ENCODE measurements at places on chromosomes 1 and 21.

DNA sequence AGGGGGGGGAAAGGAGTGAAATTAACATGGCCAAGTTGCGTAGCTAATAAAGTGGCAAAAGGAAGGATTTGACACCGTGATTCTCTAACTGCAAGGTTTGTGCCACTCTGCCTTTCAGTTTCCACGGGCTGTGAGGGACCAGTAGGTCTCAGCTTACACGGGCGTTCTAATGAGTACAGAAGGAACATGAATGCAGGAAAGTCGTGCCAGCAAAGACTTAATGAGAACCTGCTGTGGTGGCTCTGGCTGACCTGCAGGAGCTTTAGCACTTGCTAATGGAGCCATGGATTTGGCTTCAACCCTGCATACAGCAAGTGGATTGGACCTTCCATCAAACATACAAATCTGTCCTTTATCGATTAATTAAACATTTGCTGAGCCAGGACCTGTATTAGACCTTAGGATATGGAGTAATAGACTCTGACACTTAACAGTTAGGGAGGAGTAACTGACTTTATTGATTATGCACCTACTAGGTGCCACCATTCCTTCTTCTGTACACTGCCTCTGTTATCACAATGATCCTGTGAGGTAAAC, 15.1 kb upstream of the PITHD1 start:
- no peak for DNase-seq

- DNase-seq: no peak
Observed at GRCh38 chr21:44800971-44801467, 601 bp downstream of the UBE2G2 start.

- peak; percentile 47 for DNase-seq
Observed at GRCh38 chr1:204368996-204369726, 9.4 kb upstream of the PLEKHA6 start.

DNA sequence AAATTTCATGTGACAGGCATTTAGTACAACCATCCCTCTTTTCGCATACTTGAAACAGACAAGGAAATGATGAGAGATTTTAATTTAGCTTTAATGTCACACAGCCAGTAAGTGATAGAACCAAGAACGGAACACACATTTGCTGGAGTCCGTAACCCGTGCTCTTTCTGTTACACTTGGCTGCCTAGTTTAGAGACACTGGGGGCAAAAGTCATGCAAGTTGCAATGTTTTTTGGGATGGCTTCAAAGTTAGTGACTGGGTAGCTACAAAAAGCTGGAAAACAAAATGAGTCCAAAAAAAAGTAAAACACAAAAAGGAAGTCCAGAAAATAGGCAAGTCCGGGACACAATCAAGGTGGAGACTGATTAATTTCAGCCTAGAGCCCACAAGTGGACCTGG, 5.9 kb downstream of the NID1 start:
- no peak for DNase-seq

GRCh38 chr1:29802181-29803068, 566.1 kb downstream of the PTPRU start:
- DNase-seq: no peak

DNA sequence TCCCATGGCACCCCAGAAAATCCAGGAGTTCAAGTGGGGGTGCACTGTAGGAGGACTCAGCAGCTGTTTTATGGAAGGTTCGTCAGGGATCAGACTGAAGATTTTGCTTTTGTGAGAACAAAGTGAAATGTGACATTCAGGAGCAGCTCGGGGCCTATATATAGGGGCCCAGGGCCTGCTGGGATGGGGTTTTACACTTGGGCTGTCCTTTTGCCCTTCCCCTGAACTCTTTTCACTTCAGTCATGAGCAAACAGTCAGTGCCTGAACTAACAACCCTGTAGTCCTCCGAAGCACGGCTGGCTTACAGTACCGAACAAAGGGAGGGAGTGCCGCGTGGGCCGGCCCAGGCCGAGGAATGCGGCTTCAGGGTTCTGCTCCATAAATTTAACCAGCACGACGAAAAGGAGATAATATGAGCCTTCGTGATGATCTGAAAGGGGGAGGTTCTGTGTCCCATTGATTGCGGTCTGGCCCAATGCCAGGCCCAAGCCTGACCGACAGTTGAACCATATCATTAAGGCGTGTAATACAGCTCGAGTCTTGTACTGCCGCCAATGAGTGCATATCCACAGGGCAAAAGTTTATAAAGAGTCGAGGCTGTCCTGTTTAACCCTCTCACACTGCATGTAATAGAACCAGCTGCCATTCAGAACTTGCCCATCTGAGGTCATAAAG, 139.9 kb downstream of the DHRS3 start:
- DNase-seq: no peak

DNA sequence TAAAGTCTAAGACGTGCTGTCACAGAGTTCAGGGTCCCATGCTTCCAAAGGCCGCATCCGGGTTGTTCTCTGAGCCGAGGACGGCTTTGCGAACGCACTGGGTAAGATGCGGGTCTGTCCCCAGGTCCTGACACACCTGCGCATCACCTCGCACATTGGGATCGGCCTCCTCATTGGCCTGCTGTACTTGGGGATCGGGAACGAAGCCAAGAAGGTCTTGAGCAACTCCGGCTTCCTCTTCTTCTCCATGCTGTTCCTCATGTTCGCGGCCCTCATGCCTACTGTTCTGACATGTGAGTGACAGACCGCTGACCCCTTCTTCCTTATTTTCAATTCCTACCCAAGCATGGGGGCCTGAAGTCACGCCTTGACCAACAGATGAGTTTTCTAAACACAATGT, 25.3 kb downstream of the TFF3 start:
- DNase-seq: no peak

DNA sequence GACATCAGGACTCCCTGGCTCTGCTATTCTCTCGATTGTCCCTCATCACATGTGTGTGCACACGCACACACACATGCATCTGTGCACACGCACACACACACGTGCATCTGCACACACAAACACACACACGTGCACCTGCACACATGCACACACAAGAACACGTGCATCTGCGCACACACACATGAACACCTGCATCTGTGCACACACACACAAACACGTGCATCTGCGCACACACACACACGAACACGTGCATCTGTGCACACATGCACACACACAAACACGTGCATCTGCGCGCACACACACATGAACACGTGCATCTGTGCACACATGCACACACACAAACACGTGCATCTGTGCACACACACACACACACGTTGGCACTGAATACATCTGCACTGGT, 14.7 kb downstream of the S100A7A start:
- DNase-seq: no peak

GRCh38 chr1:31400393-31400792, 12.6 kb upstream of the SERINC2 start:
- no peak for DNase-seq

- DNase-seq: no peak
Observed at GRCh38 chr1:17831597-17831996, 76.5 kb downstream of the ACTL8 start.

DNA sequence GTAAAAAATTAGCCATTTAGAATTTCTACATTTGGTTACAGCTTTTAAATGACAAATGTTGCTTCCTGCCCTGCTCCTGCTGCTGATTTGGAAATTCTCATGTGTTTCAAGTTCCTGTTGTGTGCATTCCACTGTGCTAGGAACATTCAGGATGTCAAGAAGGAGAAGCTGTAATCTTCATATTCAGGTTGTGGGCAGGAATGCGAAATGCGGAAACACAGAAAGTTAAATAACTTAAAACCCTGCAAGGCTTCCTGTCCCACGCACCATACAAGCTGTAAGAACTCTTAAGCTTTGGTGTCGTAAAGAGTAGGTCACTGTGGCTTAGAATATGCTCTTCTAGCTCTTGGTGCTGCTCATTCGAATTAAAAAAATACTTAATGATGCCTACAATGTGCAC, 52.6 kb downstream of the S100B start:
- no peak for DNase-seq

GRCh38 chr1:29958271-29958670, 721.9 kb downstream of the PTPRU start:
- DNase-seq: no peak

DNA sequence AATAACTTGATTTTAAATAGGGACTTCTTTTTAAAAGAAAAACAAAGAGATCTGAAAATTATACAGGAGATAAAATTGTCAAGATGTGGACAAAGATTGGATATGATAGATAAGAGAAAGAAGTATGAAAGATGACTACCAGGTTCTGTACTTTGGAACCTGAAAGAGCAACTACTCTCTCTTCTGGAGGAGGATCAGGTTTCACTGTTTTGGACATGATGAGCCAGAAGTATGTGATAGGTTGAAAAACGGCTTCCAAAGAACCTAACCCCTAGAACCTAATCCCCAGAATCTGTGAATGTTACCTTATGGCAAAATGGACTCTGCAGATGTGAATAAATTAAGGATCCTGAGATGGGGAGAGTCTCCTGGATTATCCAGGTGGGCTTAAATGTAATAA, 26.2 kb downstream of the RSBN1 start:
- no peak for DNase-seq

DNA sequence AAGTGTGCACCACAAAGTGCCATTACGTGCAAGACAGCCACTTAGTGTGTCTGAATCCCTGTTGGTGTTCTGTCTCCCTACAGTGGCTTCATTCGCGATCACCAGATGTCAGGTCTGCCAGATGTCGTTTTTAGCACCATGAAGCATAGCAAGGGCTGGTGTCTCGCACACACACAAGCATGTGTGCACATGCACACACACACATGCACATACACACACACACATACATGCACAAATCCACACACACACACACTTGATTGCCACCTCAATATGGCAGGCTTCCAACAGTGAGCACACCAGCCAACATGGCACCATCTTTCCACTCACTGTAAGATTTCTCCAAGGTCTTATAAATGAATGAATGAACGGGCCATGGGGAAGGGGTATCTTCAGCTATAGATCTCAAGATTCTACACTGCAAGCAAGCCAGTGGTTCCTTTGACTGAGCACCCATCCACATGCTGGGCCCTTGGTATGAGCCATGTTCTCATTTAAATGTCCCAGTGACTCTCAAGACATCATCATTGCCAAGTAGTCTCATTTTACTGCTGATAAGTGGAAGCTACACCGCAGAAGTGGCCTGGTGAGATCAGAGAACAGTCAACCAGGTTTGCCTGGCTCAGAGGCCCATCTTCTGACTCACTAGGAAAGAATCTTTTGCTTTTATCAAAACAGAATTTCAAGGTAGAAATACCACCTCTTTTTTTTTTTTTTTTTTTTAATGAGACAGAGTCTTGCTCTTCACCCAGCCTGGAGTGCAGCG, 84.9 kb downstream of the SIM2 start:
- no peak for DNase-seq

DNA sequence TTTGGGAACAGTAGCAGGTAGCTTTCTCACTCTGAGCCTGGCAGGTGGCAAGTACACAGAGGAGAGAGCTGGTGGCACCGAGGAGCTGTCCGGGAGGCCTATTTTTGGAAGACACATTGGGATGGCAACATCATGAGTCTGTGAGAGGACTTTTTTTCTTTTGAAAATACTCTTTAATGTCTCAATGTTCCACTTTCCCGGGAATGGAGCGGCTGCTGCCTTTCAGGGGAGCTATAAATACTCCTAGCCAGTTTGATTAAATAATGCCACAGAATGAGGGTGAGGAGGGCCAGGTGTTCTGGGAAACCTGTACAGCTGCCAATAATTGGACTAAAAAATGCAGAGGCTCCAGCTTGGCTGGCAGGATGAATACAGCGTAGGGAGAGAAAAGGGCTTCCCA, 93.3 kb upstream of the COG2 start:
- no peak for DNase-seq

DNA sequence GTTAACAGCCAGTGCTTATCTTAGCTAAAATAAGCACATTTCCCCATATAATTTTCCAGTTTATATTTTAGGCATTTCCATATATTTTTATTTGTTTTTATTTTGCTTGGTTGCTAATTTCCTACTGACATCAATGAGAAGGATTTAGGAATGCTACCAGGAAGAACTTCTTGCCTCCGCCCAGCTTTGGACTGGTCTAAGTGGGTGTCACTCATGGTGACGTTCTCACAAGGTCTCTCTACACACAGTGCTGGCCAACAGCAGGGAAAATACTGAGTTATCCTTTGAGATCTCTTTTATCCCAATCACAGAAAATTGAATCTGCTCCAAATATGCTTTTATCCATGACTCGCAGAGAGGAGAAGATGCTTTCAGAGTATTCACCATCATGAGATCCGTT, 13.2 kb downstream of the MX1 start:
- DNase-seq: no peak
